ENCODE measurements at places on chromosomes 6 and 20.

GRCh38 chr6:8707369-8707768, 272.0 kb upstream of the SLC35B3 start:
- DNase-seq, result no peak

GRCh38 chr6:116439522-116440051, 21.6 kb upstream of the CALHM6 start:
- no peak for DNase-seq

DNA sequence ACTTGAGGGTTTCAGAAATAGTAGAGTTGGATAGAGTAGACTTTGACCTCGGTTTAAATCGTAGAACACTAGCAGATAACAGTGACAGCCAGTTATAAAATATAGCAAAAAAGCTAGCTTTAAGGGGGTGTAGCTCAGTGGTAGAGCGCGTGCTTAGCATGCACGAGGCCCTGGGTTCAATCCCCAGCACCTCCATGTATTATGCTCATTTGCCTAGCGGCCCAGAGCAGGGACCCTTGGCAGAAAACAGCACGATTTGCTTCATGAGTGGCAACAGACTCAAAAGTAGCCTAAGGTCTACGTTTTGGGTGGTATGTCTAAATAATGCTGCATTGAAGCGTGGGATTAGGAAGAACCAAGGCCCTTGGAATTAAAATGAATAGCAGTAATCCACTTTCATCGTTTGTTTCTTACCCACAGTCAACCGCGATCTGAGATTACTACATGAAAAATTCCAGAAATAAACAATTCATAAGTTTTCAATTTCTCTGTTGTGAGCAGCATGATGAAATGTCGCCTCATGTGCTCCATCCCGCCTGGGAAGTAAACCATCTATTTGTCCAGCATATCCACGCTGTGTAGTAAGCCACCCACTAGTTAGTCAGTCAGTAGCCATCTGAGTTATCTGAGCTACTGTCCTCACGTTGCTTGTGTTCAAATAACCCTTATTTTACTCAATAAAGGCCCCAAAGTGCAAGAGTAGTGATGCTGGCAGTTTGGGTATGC, 184.9 kb downstream of the GPX5 start:
- DNase-seq, result no peak

DNA sequence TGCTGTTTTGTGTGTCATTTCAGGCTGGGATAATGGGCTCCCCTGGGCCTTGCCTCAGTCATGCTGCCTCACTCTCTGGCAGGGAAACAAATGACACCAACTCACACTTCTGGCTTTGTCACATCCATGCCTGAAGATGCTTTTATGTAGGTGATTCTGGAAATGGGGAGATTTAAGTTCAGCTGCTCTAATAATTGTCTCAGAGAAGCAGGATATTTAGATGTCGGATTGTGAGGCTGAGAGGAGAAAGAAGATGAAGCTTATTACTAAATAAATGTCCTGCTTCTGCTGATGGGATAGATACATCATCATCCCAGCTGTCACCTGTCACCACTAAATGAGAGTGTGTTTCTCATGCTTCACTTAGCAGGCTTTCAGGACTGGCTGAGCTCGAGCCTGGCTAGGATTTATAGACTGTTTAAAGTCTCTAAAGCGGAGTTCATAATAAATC, 480.2 kb upstream of the SPTLC3 start:
- no peak for DNase-seq

DNA sequence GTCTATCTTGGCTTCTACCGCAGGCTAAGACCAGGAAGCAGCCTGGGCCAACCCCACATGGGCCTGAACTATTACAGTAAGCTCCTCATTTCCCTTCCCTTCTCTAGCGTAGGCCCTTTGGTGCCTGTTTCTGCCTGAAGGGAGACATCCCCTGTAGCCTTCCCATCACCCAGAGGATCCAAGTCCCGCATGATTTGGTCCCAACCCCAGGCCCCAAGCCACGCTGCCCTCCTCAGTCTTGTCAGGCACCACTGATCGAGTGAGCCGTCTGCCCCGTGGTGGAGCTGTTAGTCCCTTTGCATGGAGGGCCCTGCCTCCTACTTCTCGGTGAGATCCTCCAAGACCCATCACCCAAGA, 46.4 kb downstream of the EBF4 start:
- DNase-seq, result no peak

DNA sequence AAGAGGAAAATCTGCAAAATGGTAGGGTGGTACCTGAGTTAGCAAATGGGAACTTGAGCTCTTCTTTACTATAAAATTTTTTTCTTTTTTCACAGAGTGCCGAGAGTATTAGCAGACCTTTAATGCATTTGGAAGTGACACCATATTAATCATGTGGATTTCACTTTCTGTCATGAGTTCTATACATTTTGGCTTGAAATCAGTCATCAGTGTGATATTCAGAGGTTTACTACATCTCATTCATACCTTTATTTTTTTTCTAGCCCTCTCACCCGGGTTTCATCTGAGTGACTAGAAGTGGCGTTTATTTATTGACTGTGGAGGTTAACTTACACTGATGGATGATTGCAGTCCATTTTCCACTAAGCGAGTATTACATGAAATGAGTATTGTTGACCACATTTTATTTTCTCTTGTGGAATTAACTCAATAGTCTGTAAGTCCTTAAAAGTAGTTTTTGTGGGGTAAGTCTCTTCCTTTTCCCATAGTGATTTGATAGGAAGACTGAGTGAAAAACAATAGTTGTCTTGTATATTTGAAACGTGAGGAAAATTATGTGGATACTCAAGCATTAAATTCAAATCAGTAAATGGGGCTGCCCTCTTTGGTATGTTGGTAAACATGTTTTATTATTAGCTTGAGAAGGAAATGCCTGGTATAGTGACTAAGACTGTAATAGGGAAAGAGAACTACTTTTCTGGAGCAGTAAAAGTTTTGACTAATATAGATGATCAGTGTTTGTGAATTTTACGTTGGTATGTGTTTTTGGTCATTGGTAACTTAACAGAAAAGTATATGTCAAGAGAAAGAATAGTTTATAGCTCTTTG, 55.5 kb downstream of the JARID2 start:
- DNase-seq, result no peak

- DNase-seq, result no peak
Measured at GRCh38 chr6:33143113-33143770, 49.0 kb downstream of the COL11A2 start.

DNA sequence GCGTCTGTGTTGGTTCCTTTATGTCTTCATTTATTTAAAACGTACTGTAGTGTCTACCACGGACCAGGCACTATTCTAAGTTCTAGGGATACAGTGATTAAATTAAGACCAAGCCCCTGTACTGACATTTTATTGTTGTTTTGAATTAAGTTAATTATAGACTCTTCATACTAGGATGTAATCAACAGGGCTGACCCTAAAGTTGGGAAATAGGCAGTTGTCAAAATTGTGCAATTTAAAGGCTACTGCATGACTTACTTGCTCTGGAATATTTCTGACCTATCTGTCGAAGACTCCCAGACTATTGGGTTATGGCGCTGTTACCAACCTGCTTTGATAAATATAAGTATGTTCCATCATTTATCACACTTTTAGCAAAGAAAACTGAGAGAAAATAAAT, 6.7 kb downstream of the MYO6 start:
- DNase-seq, result no peak

DNA sequence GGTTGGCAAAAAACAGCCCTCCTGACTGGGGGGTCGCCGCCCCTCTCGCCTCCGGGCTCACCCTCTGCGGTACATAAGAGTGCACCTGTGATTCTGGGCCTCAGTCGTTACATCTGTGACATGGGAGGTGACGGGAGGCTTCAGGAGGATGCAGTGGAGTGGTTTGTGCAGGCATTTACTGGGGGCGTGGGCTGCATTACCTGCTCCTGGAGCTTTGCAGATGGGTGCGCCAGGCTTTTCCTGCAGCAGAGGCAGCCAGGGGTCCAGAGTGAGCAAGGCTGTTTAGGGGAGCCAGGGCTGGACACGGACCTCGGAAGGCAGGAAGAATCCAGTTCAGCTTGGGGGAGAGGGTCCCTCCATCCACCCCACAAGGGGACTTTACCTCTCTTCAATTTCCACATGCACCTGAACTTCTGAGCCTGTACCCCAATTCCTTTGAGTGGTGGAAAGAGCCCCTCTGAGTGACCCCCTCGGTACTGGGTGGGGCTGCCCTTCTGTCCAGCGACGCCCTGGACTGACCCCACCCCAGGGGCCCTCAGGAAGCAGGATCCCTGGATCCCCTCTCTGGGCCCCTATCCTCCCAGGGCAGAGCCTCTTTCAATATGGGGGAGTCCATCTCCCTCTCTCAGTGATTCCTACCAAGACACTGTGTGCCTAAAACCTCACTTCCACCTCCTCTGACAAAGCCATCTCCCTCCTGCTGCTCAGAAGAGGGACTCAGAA, 134.0 kb downstream of the TAF4 start:
- DNase-seq, result no peak

GRCh38 chr6:126672649-126673048, 332.7 kb downstream of the CENPW start:
- no peak for DNase-seq

GRCh38 chr6:43013097-43013842, 476 bp downstream of the MEA1 start:
- no peak for DNase-seq

- no peak for DNase-seq
Measured at GRCh38 chr20:51373713-51374455, 168.6 kb downstream of the NFATC2 start.

GRCh38 chr20:36919715-36920333, 31.7 kb downstream of the SAMHD1 start:
- no peak for DNase-seq

DNA sequence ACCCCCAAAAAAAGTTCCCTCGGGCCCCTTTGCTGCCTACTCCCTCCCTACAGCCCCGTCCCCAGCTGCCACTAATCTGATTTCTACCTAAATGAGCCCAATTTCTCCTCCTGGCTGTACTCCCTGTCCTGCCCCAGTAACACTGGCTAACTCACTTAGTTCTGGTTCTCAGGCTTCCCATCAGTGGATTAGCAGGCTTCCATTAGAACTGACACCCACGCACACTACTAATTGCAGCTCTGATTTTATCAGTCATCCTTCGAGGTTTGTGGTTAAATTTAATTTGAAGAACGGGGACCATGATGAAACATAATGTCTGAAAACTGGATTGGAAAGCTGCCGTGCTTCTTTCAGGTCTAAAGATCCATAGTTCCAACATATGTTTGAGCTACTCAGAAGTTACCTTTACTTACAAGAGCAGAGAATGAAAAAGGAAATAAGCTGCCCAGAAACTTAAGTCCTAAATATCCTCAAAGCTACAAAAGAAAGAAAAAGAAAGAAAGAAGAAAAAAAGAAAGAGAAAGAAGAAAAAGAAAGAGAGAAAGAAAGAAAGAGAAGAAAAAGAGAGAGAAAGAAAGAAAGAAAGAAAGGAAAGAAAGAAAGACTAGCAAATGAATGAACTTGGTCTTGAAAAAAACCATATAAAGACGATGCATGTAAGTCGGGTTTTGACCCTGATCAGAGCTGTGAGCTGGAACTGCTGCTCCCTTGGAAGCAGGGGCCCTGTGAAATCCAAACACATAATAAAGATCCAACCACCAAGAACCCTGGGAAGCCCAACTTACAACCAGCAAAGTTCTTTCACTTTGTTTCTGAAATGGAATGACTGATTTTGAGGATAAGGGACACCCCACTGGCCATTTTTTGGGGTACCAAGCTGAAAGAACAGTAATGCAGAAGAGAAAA, 51.7 kb downstream of the CNKSR3 start:
- no peak for DNase-seq

DNA sequence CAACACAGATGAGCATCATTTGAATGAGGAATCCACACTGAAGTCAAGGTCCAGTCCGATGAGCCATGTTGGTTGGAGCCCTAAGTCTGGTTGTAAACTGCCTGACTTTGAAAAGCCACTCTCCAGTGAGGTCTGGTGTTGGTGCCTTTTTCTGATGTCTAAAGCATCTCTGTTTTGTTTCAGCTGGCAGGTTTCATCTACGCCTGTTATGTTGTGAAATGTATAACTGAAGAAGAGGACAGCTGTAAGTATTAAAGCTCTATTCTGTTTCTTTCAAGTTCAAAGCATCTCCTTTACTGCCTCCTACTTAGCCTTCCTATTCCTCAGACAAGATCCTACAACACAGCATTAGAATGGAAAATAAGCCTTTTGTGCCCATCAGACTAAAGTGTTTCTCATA, 171.1 kb upstream of the RNF217 start:
- no peak for DNase-seq

DNA sequence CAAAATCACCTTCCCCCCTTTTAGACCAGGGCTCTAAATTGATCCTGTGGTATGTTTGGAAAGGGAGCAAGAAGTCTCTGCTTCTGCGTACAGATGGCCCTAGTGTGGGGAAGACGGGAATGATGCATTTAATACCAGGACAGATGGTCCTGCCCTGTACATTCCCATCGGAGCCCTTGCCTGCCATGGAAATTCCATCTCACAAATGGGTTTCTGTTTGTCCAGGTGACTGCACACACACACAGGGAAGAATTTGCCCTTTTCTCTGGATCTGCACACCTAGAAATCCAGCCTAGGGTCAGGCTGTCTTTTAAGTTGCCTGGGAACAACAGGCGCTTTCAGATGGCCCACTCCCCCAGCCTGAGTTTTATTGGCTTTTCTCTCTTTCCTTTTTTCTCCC, 1.3 kb downstream of the MAS1 start:
- no peak for DNase-seq

GRCh38 chr20:47991875-47992488, 206.7 kb upstream of the SULF2 start:
- DNase-seq, result no peak

DNA sequence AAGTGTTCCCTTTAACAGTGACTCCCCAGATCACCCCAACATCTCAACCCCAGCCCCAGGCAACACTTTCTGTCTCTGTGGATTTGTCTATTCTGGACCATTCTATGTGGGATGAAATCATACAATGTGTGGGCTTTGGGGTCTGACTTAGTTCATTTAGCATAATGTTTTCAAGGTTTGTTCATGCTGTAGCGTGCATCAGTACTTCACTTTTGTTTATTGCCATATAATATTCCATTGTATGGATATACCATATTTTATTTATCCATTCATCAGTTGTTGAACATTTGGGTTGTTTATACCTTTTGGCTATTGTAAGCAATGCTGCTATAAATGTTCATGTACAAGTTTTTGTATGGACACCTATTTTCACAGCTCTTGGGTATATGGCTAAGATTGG, 31.0 kb downstream of the FOXF2 start:
- DNase-seq, result no peak

DNA sequence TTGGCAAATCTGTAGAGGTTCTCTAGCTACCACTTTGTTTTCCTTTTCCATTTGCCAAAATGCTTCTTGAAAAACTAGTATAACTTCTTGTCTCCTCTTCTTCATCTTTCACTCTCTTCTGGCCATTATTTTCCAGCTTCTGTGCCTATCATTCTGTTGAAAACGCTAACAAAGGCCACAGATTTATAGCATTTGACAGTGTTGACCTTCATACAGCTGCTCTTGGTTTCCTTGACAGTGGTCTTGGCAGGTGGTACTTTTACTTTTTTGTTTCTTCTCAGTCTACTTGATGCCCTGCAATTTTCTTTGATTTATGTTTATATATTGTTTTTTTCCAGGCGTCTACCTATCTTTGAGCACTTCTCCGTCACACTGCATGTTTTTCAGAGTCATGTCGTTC, 23.7 kb downstream of the TRMT11 start:
- no peak for DNase-seq

DNA sequence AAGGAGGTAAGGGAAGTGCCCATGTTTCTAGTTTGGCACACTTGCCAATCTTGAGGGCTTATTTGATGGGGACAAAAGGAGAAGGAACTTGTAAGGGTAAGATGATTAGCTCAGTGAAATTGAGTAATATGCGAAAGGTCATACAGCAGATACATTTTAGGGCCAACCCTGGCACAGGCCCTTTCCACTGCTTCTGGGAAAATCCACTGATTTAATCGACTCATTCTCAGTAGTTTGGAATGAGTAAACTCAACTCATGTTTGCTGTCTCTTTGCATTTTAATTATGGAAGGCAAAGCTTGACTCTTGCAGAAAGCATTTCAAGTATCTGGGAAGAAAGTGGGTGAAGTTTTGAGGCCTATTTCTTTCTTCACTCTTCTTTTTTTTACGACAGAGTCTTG, 20.0 kb downstream of the PHF20 start:
- DNase-seq, result no peak
